ENCODE measurements at places on chromosomes 11 and 22.

DNA sequence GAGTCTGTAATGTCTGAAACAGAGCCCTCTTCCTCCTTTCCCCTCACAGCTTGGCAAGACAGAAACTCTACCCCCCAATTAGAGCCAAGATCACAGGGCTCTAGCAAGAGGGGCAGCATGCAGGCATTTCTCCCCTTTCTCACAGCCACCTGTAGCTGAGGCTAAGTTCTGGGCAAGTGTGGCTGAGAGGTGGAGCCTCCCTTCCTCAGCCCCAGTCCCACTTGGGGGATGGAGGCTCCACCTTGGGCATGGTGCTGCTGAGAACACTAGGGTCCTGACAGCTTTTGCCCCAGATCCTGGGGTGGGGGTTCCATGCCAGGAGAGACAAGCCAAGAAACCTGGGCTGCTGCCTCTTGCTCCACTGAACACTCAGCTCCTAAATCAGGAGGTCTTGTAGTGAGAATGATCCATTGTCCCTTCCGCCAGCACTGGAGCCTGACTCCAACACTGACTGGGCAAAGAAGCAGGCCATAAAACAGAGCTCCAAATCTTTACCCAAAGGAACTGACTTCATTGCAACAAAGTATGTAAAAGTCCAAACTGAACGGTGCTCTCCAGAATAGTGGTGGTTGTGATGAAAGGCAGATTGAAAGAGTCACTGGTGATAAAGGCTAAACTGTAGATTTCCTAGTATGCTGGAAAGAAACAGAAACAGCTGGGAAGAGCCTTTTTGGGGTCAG, 25.6 kb downstream of the NARS2 start:
- DNase-seq = no peak

GRCh38 chr22:41919357-41920224, 4.7 kb upstream of the SHISA8 start:
- no peak for DNase-seq

- no peak for DNase-seq
Measured at GRCh38 chr22:31211482-31211861, 626 bp upstream of the LIMK2 start.

DNA sequence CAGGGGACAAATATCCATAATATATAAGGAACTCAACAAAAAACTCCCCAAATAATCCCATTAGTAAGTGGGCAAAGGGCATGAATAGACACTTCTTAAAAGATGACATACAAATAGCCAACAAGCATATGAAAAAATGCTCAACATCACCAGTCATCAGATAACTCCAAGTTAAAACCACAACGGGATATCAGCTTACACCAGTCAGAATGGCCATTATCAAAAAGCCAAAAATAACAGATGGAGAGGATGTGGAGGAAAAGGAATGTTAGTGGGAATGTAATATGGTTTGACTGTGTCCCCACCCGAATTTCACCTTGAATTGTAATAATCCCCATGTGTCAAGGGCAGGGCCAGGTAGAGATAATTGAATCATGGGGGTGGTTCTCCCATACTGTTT, 350.1 kb downstream of the GUCY1A2 start:
- DNase-seq = no peak

GRCh38 chr11:34185926-34186841, 80.8 kb downstream of the NAT10 start:
- DNase-seq = no peak

DNA sequence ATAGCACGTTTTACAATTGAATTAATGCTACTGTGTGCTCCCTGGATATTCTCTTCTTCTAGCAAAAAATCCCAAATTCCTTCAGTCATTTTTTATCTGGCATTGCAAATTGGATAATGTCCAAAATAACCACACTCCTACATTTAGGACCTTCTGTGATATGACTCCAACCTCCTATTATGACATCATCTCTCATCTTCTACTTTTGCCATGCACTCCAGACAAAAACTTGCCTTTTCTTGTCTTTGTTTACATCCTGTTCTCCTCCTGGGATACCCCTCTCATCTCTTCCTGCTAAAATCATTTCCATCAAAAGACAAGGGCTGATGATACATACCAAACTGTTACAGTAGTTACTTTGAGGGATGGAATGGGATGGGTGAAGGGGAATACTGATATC, 20.6 kb upstream of the TMEM218 start:
- DNase-seq = no peak

DNA sequence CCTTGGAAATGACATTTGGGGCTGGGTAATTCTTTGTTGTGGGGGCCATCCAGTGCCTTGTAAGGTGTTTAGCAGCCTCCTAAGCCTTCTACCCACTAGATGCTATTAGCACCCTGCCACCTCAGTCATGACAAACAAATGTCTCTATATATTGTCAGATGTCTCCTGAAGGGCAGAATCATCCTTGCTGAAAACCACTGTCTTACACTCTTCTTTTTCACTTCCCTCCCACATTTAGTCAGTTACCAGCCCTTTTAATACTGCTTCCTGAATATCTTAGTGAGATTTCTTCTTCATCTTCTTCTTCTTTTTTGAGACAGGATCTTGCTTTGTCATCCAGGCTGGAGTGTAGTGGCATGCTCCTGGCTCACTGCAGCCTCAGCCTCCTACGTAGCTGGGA, 33.1 kb downstream of the TNRC6B start:
- DNase-seq = no peak

GRCh38 chr11:128036006-128036405, 551.4 kb downstream of the ETS1 start:
- no peak for DNase-seq

DNA sequence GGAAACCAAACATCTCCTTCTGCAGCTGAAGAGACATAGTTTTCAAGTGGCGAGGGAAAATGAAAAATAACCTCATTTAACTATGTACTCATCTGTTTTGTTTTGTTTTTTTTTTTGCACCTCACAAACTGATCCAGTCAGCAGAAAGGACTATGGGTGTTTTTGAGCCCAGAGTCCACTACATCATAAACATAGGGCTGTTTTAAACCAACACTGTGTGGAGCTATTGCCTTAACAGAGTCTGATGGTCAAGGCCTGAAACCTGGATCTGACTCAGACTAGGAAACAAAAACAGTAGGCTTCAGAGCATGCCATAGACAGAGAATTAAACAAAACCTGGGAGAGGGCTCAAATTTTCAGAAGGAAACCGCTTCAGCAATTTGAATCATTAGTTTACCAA, 99.3 kb upstream of the FSHB start:
- no peak for DNase-seq

DNA sequence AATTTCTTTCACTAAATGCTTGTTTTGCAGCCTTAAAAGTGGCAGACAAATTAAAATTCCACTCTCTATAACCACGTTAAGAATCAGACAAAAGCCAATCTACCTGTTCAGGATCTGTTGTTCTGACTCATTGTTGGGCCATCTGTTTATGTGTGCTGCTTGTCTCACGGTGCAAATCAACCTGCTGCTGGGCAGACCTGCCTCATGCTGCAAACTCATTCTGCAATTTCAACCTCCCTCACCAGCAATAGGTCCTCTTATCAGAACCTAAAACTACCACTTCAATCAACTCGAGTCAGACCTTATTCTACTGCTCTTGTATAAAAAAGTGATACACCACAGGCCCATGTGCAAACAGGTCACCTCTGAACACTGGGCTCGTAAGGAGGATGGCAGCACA, 75.1 kb downstream of the LARGE2 start:
- DNase-seq = no peak

DNA sequence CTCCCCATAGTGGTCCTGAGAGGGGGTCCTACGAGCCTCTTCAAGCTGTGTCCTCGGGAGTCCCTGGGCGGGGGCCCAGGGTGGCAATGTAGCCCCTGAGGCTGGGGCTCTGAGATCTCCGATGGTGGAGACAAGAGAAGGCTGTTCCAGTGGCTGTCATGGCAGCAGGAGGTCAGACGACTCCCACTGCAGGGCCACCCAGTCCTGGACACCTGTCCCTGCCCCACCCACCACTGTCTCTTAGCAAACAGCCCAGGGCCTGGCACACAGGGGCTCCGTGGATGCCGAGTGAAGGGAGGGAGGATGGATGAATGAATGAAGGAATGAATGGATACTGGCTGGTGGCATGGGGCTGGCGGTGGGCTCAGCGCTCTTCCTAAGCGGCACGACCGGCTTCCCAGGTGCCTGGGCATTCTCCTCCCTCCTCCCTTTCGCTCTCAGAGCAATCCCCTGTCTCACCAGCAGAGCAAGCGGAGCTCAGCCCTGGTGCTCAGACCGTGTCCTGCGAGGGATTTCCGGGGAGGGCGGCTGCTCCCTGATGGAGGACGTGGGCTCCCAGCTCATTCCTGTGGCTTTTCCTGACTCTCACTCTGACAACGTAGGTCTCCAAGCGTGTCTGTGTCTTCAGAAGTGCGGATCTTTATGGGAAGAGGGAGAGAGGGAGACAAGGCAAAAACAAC, 1272.6 kb downstream of the BRD1 start:
- DNase-seq = peak; percentile 6

- DNase-seq = no peak
Measured at GRCh38 chr22:39898997-39899396, 1.9 kb upstream of the GRAP2 start.

GRCh38 chr11:66219846-66220565, 48.4 kb upstream of the RAB1B start:
- no peak for DNase-seq

- DNase-seq = no peak
Measured at GRCh38 chr11:119335091-119335654, 846 bp downstream of the RNF26 start.

DNA sequence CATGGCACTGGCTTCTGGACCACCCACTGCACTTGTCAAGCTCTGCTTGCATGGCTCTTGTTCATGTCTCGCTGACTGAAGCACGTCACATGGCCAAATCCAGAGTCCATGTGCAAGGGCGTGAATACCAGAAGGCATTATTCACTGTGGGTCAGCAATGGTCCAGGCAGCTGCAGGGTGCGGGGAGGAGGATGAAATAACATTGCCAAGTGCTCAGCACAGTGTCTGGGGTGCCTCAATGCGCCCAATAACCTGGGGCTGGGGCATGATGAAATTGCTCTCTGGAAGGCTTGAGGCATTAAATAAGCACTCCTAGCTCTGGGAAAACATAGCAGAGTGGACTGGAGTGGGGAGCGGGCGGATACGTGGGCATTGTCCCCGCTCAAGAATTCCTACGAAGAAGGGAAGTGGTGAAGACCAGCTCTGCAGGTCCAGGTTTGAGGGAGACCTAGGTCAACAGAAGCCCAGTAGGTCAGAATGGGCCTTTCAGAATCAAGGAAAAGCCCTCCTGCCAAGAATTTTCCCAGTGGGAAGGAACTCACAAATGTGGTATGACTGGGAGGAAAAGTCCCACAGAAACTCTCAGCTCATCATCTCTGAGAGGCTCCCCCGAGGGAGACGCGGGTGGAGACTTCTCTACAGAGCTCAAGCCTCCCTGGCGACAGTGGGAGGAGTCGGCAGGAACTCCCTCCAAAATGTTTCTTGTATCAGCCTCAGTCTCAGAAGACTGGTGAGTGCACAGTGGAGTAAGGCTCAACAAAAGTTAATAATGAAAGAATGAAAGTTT, 15.3 kb upstream of the ACCSL start:
- no peak for DNase-seq

- DNase-seq = no peak
Measured at GRCh38 chr22:24819911-24820461, 14.0 kb downstream of the SGSM1 start.

DNA sequence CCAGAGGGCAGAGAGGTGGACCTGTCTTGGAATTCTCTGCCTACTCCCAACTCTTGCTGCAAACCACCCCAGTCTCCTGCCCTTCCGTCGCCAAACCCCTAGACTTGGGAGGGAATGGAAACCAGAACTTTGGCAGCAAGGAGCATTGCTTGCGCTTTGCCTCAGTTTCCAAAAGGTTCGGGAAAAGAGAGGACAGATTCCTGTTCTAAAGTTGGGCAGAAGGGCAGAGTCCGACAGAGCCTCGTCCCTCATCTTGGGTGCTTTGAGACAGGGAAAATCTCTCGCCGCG, 396 bp upstream of the ROBO3 start:
- no peak for DNase-seq

- no peak for DNase-seq
Measured at GRCh38 chr11:69745201-69745600, 29.9 kb downstream of the FGF4 start.

- DNase-seq = no peak
Measured at GRCh38 chr22:19554834-19555404, 30.7 kb upstream of the CLDN5 start.

GRCh38 chr11:114782650-114783310, 104.5 kb downstream of the NXPE2 start:
- no peak for DNase-seq

DNA sequence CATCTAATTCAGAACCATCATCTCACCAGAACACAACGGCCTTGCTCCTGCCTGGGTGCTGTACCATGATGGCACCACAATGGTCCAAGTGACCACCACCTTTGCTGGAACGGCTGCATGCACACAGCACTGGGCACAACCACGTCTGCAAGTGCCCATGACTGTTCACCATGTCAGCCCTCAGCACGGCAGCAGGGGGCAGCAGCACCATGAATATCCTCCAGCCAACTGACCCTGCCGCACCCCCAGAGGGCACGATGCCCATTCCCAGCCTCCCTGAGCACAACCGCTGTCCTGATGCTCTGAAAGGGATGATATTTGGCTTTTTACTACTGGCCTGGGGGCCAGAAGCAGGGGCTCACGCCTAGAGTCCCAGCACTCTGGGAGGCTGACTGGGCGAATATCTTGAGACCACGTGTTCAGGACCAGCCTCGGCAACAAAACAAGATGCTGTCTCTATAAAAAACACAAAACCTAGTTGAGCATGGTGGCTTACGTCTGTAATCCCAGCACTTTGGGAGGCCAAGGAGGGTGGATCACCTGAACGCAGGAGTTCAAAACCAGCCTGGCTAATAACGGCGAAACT, 25.7 kb downstream of the DRD4 start:
- DNase-seq = no peak

DNA sequence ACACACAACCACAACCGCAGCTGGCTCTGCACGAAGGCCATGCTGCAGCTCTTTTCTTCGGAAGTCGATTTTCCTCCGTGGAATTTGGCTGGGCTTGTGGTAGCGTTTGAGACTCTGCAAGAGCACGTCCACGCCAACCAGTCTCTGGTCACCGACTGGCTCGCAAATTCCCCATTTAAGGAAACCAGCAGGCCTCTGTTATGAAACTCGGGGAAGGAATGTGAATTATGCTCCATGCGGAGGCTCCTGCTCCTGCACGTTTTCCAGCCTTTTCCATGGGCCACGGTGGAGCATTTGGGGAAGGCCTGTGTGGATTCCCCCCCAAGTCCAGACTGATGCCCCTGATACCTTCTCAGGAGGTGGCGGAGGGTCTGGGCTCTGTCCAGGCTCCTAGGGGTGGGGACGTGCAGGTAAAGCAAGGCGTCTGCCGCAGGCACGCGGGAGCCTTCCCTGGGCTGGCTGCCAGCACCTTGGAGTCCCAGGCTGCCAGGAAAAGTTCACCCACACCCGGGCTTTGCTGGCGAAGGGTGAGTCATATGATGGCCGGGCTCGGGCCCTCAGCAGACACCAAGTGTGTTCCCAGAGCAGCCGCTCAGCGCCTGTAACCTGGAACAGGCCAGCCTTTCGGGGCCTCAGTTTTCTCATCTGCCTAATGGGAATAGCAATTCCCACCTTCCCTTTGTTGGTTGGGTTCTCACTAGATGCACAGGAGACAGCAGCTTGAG, 41.9 kb downstream of the LRP5 start:
- no peak for DNase-seq
